Activated T-cell treated with anti-CD3 and anti-CD28 coated beads, Interleukin-2, amount 50 U/mL, for 1 hour (primary cell): ENCODE measurements at places on chromosomes 7 and 10.

- DNase-seq = no peak
Observed at GRCh38 chr7:148581624-148582023, 8.9 kb upstream of the C7orf33 start.

- DNase-seq = no peak
Observed at GRCh38 chr10:104077663-104078151, 8.0 kb downstream of the COL17A1 start.

DNA sequence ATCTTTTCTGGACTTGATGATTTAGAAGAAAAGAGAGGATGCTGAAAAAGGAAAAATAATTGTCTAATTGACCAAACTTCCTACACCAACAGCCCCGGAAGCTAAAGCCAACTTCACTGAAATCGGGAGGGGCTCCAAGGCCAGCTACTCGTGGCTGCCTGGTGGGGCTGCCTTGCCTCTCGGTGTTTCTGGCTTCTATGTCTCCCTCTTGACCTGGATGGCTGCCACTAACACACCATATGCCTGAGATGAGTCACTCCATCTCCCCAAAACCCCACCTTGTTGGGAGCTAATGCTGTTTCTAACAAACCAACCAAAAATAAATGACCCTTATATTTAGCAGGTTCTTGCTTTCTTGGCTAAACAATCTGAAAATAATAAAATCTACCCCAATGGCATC, 87.6 kb upstream of the AFAP1L2 start:
- no peak for DNase-seq

DNA sequence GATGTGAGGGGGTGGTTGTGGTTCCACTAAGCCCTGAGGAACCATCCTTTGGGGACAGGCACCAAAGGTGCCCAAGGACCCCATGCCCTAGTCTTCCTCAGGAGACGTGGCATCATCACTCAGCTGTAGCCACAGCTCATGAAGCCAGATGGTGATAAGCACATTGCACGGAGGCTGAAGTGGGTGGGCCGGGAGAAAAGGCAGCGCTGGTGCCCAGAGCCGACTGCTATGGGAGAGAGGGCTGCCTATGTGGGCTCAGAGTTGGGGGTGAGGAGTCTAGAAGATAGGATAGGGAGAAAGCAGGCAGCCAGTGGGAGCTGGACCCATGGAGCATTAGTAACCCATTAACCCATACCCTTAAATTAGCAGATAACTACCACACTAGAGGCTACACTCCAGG, 325.3 kb downstream of the RPS24 start:
- DNase-seq = no peak

- no peak for DNase-seq
Observed at GRCh38 chr10:33306701-33307519, 27.6 kb downstream of the NRP1 start.

DNA sequence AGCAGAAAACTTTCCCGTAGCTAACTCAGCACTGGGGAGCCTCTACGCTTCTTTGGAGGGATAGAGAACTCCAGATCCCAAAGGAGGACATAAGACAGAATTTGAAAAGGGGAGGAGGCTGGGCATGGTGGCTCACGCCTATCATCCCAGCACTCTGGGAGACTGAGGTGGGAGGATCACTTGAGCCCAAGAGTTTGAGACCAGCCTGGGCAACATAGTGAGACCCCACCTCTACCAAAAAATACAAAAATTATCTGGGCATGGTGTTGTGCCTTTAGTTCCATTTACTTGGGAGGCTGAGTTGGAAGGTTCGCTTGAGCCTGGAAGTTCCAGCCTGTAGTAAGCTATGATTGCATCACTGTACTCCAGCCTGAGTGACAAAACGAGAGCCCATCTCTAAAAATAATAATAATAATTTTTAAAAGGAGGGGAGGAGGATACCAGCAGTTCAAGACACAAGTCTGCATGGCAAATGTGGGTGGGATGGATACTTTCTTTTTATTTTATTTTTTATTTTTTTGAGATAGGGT, 165.9 kb upstream of the SH2B2 start:
- DNase-seq = no peak

DNA sequence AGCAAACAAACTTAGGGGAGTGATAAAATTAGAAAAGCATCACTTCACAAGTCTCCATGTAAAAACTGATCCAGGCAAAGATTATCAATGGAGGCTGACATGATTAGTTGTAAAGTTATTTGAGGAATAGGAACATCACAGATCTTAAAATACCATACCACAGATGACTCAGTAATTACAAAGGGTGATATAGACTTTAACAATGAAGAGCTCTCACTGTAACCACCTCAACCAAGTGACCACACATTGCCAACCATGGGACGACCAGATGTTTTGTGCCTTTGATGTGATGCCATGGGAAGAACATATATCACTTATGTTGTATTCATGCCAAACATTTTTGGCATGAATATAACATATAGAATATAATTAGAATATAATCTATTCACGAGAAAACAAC, 11.7 kb downstream of the AASS start:
- DNase-seq = no peak

GRCh38 chr7:105839266-105839665, 37.1 kb downstream of the ATXN7L1 start:
- DNase-seq = no peak

- DNase-seq = no peak
Observed at GRCh38 chr7:4133491-4134044, 548.5 kb upstream of the FOXK1 start.

DNA sequence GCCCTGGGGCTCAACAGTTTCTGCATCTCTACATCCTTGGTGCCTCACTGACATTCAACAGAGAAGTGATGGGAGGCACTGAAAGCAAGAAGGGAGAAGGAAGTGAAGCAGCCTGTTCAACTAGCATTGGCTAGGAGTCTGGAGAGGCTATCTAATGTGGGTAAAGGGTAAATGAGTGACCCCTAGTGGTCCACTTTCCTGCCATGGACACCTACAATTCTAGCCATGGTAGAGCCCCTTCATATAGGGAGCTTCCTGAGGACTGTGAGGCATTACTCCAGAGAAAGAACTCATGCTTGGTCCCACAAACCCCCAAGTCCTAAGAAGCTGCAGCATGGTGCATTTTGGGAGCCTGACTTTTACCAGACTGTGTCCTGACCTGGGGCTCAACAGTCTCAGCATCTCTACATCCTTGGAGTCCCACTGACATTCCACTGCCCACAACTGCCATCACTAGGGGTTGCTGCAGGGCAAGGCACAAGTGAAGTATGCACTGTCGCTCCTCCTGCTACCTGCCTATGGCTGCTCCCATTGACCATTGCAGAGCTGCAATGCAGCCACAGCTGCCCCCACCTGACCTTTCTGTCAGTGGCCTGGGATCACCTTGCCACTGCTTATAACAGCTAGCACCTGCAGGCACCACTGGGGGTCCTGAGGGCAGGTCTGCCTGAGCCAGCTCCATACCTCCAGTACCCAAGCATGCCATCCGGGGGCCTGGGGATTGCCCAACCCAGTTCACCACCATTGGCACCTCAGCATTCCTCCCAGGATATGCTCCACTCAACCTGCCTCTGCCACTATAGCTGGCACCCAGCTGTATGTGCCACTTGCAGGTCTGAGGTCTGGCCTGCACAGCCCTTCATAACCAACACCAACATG, 44.1 kb upstream of the CDK6 start:
- no peak for DNase-seq

DNA sequence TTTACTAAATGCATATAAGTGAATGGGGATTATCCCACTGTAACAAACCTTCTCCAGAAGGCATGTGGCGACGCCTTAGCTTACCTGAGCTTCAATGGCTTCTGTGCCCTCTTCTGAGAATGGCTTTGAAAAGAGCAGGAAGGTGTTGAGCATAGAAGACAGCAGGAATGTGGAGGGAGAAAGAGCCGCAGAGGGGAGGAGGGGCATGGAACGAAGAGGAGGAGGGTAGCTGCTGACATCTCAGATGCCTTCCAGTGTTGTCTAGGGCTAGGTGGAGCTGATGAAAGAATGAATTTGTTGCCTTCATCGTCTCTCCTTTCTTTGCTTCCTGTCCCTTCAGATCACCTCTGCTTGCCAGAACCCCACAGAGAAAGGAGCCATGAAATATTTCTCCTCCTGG, 86.2 kb downstream of the ITIH5 start:
- no peak for DNase-seq

DNA sequence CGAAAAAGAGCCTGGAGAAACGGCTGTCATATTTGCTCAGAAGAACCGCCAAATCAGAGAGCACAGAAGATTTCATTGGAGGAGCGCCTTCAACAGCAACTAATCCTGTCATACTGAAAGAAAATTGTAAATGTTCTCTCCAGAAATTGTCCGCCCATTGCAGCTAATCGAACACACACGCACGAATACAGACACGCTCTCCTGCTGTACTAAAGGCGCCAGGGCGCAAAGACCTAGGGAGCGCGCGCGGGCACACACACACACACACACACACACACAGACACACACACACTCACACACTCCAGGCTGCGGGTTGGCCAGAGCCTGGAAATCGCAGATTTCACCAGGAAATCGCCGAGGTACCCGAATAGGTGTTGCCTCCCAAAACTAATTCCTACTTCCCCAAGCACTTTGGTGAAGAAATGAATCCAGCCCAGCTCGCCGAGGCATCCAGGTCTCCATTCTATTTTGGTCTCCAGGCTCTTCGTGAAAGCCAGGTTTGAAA, at the start of gene CHRM2:
TSS of gene CHRM2 (plus strand) at position 157 of the 505 bp plus-strand sequence. CDS start 146,214 bp downstream, outside the sequence.
- no peak for DNase-seq
